Activated naive CD4-positive, alpha-beta T cell treated with anti-CD3 and anti-CD28 coated beads for 36 hours (primary cell): ENCODE measurements at places on chromosomes 5 and 9.
A peak's percentile ranks its signal among the peaks of the same experiment; 100 is the strongest.

DNA sequence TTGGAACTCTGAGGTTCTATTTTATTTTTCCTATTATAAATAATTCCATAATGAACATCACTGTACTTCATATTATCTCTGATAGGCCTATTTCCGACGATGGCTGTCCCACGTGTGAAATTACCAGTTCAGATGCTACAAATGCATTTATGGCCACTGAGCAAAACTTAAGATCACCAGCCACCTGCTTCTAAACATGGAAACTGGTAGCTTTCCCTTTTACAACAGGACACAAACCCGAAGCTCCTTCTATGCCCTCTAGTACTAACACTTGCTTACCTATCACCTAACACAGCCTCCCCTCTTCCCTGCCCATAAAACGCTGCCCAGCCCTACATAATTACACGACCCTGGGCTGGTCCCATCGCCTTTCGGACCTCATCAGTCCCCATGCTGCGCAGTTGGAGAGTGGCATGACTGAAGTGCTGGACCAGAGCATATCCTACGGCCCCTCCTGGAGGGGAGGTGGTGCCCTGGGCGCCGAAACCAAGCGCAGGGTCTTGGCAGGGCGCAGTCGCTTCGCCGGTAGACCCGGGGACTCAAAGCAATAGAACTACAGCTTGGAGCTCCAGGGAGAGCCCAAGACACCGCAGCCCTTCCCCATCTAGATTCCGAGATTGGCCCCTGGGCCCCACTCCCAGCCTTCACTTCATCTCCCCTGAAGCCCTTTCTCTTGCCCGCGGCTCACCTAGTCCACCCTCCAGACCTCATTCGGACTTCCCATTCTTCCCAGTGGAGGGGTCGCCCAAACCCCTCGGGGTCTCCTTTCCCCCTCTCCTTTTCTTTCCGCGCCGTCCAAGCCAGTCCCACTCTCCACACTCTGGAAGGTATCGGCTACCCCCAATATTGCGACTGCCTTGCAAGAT, 1.0 kb upstream of the SAP30L start:
- DNase-seq: peak; percentile 23

- DNase-seq: no peak
Observed at GRCh38 chr9:34372467-34373011, 4.2 kb downstream of the MYORG start.

DNA sequence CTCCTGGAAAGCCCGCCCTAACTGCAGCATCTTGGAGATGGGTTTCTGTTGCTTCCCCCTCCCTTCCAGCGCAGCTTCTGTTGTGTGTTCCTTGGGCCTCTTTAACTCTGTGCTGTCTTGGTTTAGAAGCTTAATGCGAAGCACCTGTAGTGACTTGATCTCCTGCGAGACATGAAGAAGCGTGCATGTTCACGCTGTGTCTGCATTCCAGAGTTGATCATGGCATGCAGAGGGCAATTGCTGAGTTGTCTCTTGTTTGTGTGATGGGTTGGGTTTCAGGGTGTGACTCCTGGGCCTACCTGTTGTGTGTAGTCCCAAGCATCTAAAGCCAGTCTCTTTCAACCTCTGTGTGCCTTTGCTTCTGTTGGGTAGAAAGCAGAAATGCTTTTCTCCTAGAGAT, 155.6 kb downstream of the SMARCA2 start:
- no peak for DNase-seq

- DNase-seq: no peak
Observed at GRCh38 chr9:114218264-114219120, 63.2 kb downstream of the COL27A1 start.

DNA sequence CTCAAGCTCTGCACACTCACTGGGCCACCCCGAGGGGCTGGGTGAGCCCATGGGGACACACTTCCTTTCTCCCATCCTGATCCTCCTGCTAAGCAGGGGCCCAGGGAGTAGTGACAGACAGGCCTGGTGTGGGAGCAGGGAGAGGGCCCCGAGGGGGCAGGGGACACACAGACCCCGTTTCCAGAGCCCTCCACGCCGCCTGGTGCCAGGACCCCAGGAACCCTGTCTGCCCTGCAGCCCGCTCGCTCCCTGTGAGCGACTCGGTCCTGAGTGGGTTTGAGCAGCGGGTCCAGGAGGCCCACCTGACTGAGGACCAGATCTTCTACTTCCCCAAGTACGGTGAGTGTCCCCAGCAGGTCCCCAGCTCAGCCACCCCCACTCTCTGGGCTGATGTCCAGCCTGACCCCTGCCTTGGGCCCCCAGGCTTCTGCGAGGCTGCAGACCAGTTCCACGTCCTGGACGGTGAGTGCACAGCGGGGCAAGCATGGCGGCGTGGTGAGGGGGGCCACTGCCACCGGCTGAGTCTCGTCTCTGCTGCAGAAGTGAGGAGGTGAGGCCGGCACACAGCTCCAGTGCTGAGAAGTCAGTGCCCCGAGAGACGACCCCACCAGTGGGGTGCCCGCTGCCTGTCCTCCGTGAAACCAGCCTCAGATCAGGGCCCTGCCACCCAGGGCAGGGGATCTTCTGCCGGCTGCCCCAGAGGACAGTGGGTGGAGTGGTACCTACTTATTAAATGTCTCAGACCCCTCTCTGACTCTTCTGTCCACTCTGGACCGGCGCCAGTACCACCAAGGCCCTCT, 1.4 kb downstream of the C8G start:
- DNase-seq: no peak

DNA sequence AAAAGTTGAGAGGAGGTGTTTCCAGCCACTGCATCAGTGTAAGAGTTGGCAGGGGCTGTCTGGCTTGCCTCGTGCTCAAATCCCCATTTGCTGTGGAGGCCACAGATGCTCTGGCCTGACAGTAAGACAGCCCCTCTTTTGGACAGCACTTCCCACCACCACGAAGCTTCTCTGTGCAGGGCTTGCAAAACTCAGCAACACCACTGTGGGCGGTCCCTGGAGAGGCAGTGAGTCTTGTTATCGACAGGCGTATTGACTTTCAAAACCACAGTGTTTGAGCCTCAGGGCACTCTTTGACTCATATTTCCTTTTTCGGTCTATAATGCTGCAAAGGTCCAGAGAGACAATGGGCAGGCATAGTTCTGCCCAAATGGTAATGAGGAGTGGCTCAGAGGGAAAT, 539.5 kb downstream of the EBF1 start:
- no peak for DNase-seq

GRCh38 chr5:16140944-16141343, 38.6 kb downstream of the MARCHF11 start:
- no peak for DNase-seq

GRCh38 chr5:77235846-77236721, 25.6 kb downstream of the PDE8B start:
- no peak for DNase-seq

- no peak for DNase-seq
Observed at GRCh38 chr9:36778682-36779081, 206.0 kb downstream of the MELK start.

DNA sequence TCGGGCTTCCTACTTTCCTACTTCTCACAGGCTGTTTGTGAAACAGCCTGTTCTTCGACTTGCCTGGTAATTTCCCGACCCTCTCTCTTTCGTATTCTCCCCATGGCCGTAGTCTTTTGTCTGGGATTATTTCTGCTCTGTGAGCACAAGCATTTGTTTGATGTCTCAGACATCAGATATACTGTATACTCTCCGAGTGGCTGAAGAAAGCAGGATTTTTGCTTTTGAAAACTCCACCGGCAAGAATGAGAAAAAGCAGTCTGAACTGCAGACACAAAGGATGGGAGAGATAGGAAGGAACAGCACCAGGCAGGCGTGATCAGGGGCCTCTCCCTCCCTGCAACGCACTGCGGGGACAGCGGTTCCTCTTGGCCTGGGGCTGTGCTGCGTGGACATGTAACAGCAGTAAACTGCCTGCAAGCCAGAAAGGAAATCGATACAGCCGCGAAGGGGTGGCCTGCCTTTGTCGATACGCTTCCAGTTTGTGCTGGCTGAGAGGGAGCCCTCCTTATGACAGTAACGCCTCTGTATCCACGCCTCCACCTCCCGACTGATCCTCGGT, 313.9 kb upstream of the TLE4 start:
- DNase-seq: no peak

- no peak for DNase-seq
Observed at GRCh38 chr9:123998278-123998925, 13.2 kb upstream of the LHX2 start.

GRCh38 chr9:4491626-4491975, 1.3 kb downstream of the SLC1A1 start:
- no peak for DNase-seq

- no peak for DNase-seq
Observed at GRCh38 chr9:32533336-32533735, 7.3 kb upstream of the RIGI start.

DNA sequence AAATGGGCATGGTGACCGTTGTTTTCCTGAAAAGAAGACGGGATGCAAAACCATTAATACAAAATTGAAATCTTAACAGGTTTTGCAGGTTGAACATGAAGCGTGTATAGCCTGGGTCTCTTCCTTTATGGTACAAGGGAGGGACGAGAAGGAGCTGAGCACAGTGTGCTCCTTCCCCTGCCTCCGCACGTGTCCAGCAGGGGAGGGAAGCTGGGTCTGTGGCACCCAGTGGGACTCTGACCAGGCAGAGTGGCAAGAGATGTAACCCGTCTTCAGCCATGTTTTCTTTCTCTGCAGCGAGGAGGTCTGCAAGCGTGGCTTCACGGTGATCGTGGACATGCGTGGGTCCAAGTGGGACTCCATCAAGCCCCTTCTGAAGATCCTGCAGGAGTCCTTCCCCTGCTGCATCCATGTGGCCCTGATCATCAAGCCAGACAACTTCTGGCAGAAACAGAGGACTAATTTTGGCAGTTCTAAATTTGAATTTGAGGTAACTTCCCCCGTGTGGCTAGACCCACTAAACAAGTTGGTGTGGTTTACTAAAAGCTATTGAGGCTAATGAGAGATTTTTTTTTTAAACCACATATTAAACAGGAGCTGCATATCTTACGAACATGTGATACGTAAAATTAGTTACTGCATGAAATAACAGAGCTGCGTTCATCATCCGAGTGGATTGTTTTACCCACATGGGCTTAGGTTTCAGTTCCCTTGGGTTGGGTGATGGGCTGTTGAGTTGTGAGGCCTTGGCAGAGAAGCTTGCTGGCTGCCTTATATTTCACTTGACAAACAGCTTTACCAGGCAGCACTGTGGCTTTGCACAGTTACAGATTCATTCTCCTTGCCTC, 143.7 kb downstream of the TRIO start:
- no peak for DNase-seq

DNA sequence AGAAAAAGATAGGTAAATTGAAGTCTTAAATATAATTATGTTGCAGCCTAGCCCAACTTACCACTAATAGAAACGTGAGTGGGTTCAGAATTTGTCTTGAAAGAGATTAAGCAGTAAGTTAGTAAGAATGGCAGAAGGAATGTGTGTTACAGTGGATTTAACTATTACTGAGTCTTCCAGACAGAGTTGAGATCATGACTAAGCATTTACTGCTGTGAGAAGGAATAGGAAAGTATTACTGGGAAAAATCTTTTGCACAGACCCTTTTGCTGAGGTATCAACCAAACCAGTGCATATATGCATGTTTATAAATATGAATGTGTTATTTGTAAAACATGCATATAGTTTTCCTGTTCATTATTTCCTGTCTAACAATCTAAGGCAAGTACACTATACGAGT, 112.8 kb upstream of the EFNA5 start:
- DNase-seq: no peak

DNA sequence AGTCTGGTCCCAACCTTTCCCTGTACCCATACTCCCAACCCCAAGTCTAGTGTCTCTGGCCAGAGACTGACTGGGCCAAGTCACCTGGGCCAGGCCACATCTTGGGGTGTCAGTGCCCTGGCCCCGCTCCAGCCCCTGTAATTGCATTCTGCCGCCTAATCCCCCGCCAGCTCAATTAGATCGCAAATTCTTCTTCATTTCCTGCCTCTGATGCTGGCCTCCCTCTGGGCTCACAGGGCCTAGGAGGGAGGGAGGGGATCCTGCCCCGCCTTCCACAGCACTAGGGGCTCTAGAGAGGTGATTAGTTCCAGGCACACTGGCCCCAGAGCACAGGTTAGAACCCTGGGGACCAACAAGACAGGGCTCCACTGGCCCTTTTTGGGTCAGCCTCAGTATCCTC, 5.5 kb downstream of the CXXC5 start:
- no peak for DNase-seq

- DNase-seq: peak; percentile 91
Observed at GRCh38 chr5:134503088-134503936, 22.2 kb upstream of the JADE2 start.

- DNase-seq: no peak
Observed at GRCh38 chr5:17252543-17252942, 35.1 kb downstream of the BASP1 start.

DNA sequence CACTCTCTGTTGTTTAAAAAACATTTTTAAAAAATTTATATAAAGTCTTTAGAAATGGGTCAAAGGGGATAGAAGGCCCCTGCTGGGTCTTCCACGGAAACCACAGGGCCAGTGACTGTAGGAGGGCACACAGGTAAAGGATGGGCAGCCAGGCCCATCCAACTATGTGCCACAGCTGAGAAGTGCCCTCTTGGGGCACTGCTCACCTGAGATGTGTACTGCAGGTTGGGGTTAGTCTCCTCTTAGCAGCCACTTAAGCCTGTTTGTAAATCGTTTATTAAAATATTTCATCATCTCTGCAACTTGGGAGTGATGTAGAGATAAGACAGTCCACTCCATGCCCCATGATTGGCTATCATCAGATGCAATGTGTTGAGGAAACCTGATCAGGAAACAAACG, 222.4 kb downstream of the DIRAS2 start:
- DNase-seq: no peak

DNA sequence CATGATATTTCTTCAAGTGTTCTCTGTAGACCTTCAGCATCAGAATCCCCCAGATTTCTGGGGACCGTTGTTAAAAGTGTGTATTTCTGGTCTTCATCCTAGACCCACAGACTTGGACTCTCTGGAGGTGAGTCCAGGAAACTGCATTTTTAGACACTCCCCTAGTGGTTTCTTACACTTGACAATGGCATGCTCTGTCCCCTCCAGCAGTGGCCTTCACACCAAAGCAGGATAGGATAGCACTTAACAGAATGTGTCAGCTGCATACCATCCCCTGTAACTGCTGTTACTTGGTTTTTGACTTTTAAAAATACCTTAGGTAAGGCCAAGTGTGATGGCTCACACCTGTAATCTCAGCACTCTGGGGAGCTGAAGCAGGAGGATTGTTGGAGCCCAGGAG, 20.8 kb downstream of the CDO1 start:
- DNase-seq: no peak

DNA sequence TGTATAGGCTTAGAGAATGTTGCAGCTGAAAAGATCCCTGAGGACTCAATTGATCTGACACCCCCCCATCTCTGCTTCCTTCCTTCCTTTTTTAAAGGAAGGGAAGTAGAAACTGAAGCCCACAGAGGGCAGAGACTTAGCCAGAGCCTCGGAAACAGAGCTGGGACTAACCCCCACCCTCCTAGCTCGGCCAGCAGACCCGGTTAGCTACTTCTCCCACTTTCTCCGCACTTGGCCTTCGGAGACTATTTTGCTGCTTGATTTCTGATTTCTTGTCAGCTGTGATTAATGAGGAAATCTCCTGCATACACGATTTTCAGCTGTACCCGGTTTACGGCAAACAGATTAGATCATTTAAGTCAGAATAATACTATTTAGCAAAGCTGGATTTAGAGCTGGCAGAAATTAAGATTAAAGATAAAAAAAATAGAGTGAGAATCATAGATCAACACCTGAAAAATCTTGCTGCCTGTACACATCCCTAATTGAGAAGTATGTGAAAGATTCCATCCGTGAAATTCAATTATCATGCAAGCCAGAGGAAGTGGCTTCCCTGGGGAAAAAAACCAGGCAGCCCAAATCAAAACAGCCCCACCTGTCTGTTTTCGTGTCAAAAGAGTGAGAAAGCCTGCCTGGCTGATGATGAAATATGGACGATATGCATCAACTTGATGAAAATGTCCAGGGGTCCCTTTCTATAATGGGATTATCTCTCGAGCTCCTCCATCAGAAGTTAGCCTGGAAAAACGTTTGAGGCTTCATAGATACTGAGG, 159.5 kb upstream of the SHB start:
- DNase-seq: no peak
